NCI-H2171 (cell line): ENCODE measurements at places on chromosomes 2 and 18.

DNA sequence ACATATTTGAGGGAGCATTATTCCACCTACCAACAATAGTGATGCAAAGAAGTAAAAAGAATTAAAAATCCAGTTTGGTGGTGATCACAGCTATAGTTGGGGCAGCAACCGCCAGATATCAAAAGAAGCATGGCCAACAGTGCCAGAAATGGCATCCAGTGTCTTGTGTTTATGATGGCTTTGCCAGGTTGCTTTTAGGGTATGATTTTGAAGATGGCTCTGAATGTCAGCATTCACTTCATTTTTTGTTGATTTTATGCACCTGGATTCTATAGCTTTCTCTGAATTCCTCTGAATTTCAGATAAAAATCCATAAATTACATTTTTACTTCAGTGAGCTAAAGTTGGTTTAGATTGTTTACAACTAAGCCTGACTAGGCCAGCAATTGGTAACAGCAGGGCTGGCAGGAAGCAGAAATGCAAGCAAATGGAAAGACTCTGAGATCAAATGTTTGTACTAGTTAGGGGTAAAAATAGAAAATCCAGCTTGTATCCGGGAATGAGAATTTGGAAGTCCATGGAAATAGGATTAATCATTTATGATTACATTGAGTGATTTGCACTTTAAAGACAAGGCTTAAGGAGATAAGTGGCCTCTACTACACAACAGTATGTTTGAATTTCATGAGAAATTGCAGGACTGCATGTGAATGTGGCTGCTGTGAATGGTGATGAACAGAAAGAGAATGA lies 40.4 kb downstream of the COL3A1 start:
- no peak for DNase-seq

- no peak for DNase-seq
Measured at GRCh38 chr2:20164734-20165478, 60.0 kb downstream of the SDC1 start.

- no peak for DNase-seq
Measured at GRCh38 chr2:80403081-80403480, 98.5 kb upstream of the LRRTM1 start.

GRCh38 chr18:74679006-74679678 lies 81.5 kb downstream of the ZNF407 start:
- DNase-seq = no peak

- DNase-seq = no peak
Measured at GRCh38 chr2:10499911-10500521, 51.9 kb upstream of the ODC1 start.
